ENCODE measurements at places on chromosomes 5 and 9.

- no peak for DNase-seq
Observed at GRCh38 chr5:160187091-160187490, 42.2 kb upstream of the FABP6 start.

- DNase-seq = no peak
Observed at GRCh38 chr5:17314907-17315471, 97.6 kb downstream of the BASP1 start.

GRCh38 chr9:135869909-135870308, 37.4 kb downstream of the CAMSAP1 start:
- DNase-seq = no peak

GRCh38 chr5:80930940-80931339, 29.2 kb upstream of the RASGRF2 start:
- DNase-seq = no peak

- no peak for DNase-seq
Observed at GRCh38 chr5:123881759-123882244, 369.8 kb downstream of the CSNK1G3 start.

DNA sequence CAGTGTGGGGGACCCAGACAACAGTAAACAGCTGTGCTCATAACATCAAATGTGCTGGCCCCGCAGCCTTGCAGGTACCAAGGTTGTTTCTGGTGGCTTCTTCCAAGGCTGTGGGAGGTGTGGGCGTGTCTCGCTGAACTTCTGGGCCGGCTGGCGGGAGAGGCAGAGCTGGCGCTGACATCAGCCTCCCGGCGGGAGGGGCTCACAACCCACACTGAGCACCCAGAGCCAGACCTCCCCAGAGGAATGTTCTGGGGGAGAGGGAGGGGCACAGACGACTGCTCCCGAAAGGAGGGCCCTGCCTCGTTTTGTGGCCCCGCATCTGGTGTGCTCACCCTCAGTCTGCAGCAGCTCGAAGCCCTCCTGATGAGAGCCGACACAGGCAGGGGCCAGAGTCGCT, 6.9 kb upstream of the SLC12A7 start:
- DNase-seq = no peak

DNA sequence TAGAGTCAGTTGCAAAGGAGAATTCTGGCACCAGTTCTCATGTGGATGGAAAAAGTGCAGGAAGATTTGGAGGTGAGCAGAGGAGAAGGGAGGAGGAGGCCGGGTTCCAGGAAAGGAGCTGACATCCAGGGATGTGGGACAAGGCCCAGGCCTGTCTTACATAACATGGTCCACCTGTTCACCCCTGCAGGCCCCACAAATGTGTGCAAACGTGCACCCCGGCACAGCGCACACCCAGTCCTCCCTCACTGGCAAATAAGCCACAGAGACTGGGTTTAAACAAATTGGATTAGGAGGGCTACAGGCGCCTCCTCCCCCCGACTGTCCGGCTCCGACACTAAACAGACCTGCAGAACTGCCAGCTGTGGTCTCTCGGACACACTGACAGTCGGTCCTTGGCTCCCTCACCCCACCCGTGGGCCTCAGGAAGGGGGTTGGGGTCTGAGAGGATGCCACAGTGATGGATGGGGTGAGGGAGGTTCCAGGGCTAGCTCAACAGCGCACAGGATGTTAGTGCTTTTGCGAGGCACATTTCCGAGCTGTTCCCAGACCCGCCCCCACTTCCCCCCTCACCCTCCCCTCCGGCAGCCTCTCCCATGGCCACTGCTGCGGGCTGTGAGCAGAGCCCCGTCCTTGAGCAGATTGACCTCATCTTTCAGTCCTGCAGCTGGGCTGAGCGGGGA, 43.4 kb upstream of the IL17B start:
- no peak for DNase-seq
